Panc1 (cell line): ENCODE measurements at places on chromosomes 16 and 17.

DNA sequence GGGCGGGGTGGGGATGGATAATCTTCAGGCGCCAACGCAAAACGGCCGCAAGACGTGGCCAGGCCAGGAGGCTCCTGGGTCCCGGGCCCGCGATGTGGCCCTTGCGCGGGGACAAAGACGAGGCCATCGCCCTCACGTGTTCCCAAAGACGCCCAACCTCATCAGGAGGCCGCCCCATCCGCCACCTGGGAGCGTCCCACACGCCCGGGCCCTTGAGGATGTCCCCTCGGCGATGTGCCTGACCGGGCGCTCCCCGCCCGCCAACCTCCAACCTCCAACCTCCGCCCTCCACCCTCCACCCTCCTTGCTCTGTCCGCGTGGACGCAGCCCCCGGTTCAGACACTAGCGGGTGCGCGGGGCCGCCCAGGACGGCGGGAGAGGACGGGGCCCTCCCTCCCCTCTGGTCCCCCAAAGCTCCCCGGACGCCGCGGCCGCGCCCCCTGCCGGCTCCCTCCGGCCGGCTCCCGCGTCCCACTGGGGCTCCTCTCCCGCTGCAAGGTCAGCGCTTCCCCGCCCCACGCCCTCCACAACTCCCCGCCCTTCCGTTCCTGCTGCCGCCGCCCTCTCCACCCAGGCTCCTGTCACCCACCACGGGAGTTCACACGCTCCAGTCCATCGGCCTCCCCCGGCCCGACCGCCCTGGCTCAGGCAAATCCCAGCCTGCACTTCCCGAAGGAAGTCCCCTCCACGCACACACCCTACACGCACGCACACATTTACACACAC lies 250.8 kb upstream of the RPL38 start:
- DNase-seq = no peak

DNA sequence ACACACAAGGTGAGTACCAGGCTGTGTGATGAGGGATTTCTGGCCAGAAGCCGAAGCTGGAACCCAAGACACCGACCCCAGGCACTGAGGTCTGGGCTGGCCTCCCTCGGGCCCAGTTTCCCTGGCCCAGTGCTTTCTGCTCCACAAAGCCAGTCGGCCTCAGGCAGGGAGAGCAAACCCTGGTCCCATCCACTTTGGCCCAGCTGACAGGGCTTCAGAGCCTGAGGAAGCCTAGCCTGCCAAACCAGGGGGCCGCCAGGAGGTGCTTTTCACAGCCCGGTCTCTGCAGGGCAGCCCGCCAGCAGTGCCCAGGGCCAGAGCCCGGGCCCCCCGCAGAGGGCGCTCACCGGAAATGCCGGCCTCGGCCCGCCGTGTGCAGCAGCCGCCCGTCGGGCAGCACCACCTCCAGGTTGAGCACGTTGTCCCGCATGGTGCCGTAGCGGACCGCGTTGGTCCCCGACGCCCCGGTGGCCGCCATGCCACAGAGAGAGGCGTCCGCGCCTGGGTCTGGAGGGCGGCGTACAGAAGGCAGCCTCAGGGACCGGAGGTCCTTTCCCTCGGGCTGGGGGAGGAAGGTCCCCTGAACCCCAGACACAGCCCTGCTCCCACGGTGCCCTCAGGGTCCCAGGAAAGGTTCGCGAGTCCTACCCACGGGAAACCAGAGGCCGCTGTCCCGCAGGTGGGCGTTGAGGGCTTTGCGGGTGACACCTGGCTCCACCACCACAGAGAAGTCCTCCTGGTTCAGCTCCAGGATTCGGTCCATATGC lies 2.2 kb downstream of the LDHD start:
- no peak for DNase-seq

DNA sequence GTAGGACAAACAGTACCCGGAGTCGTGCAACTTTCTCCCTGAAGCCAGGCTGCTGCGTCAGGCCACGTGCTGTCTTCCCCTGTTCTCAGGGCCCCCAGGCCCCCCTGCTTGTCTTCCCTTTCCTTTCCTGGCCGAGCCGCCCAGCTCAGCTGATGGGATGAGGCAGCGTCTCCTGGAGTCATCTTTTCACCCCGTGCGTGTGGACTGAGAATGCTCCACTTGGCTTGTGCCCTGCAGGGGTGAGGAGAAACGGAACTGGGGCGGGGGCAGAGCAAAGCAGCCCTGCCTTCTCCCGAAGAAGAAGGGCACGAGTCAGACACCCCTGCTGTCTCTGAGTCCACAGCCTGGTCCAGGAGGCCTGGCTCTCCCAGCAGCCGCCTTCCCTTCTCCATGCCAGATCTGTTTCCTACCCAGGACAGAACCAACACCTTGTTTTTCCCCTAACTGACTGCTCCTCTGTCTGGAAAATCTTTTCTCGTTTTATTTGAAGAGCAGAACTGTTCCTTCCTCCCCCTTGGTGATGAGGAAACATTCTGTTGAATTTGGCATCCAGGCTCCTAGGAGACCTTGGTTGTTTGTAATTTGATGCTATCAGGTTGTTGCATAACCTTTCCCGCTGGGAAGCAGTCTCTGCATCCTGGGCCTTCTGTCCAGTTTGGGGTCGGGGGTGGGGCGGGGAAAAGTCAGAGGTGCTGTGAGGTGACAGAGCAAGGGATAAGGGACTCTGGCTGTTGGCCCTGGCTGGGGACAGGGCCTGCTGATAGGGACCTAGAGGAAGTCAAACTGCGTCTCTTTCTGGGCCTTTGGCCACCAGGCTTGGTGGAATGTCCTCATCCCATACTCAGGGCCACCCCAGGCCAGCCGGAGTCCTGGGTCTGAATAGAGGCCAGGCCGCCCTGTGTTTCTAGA lies 78.8 kb downstream of the WIPI1 start:
- no peak for DNase-seq

GRCh38 chr17:63735691-63736090 lies 5.9 kb downstream of the STRADA start:
- no peak for DNase-seq

- peak; percentile 48 for DNase-seq
These were observed 111.7 kb downstream of the MAP2K6 start for GRCh38 chr17:69525920-69526841.

DNA sequence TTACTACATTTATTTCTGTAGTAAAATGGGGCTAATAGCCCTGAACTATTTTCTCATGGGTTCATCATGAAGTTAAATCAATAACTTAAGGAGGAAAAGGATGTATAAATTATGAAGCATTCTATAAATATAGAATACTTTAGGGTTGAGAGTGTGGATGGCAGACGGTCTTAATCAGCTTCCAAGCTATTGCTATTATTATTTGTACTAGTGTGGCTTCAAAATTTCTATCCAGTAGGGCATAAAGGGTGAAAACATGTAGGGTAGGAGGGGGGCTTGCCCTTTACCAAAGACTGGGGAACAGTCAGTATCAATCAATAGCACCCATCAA lies 26.4 kb upstream of the DHX8 start:
- no peak for DNase-seq

- no peak for DNase-seq
These were observed 60.0 kb upstream of the BCAR1 start for GRCh38 chr16:75311383-75311938.

DNA sequence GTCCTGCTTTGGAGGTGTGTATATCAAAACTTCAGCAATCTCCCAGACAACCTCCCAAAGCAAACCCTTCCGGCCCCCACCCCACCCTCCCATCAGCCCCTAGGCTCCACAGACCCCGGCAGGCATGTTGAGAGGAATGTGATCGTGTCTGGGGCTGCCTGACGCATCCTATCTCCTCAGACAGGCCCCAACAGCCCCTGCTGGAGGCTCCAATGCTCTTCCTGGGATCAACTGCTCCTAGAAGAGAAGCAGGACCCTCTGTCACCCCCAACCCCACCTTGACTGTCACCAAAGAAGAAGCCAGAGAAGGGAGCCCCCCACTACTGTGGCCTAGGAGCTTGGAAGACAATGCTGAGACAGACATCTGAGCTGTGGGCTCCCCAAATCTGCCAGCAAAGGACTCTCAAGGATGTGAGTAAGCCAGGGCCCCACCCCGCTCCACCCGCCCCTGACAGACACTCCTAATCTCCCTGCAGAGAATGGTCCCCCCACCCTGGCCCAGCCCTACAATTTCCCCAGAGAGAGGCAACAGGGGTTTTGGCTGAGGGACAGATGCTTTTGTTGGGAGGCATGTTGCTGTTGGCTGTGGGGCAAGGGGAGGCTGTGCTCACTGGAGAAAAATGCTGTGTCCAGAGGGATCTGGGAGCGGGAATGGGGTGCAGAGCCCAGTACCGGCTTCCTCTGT lies 1.6 kb upstream of the KRT14 start:
- no peak for DNase-seq

GRCh38 chr16:27452569-27453493 lies 50.9 kb downstream of the IL21R start:
- no peak for DNase-seq

- no peak for DNase-seq
These were observed 66.9 kb upstream of the RCVRN start for GRCh38 chr17:9971991-9972390.

DNA sequence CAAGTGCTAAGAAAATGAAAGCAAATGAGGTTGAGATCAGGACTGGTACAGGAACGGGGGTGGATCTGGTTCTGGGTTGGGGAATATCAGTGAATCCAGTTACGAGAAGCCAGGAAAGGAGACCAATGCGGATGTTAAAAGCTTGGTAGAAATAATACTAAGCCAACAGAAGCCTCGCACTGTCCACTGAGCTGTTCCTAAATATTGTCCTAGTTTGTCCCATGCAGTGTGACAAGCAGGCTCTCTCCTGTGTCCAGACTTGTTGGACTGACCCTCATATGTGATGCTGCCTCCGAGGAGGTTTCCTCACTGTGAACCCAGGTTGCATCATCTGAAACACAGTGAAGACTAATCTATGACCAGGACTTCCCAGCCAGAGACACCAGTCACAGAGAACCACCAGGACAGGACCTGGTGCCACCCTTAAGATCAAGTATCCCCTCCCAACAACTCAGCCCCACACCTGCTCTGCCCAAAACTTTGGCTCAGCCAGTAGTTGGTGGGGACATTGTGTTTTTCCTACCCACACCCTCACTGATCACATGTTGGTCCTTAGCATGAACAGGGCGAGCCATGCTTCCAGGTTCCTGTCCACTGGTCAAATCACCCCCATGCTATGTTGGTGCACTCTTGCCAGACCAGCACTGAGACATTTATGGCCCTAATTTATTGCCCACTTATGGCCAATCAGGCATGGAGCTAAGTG lies 32.7 kb upstream of the SCNN1B start:
- no peak for DNase-seq

GRCh38 chr17:80866050-80866793 lies 125.4 kb upstream of the CHMP6 start:
- DNase-seq = peak; percentile 35

DNA sequence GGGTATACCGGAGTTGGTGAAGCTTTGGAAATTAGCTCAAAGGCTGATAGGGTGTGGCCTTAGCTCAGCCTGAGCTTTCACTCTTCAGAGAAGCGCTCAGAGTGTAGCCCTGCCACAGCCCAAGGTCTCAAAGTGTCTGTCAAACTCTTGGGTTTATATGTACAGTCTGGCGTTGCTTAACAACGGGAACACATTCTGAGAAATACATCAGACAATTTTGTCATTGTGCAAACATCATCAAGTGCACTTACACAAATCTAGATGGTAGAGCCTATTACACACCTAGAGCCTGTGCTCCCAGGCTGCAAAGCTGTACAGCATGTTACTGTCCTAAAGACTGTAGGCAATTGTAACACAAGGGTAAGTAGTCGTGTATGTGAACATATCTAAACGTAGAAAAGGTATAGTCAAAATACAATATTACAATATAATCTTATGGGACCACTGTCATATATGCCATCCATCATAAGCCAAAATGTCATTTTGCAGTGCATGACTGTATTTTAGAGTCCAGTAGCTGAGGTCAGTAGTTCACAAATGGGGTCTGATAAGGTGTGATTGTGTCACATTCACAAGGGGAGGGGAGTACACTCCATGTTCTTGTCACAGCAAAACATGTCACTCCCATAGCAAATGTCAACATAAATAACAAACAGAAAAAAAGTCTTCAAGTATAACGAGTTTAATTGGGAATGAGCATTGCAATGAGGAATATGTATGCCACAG lies 20.6 kb downstream of the CHAD start:
- no peak for DNase-seq

DNA sequence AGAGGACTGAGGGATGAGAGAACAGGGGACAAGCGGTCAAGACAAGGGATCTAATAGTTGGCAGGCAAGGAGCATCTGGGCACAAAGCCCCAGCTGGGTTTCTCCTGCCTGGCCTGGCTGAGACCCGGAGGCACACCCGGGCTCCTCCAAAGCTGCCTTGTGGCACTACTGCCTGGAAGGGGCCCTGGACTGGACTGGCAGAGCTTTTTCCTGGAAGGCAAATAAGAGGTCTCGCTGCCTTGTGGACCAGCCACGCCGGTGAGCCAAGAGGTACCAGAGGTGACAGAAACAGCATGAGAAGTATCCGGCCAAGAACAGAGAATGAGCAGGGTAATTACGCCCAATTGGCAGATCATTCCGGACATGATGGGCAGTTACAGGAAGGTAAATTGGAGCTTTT lies 64.6 kb downstream of the GTF3C1 start:
- DNase-seq = no peak

- no peak for DNase-seq
These were observed 438 bp downstream of the GRN start for GRCh38 chr17:44345454-44346026.

DNA sequence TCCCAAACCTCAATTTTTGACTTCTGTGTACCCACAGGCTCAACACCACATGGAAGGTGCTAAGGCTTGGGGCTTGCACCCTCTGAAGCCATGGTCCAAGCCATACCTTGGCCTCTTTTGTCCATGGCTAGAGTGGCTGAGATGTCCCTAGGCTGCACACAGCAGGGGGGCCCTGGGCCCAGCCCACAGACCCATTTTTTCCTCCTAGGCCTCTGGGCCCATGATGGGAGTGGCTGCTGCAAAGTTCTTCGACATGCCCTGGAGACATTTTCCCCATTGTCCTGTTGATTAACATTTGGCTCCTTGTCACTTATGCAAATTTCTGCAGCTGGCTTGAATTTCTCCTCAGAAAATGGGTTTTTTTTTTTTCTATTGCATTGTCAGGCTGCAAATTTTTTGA lies 47.0 kb downstream of the TBC1D26 start:
- no peak for DNase-seq

- DNase-seq = no peak
These were observed 129.5 kb downstream of the DYNLRB2 start for GRCh38 chr16:80670170-80670865.

- no peak for DNase-seq
These were observed 83.7 kb upstream of the CRHR1 start for GRCh38 chr17:45700171-45701090.
